Fibroblast of skin of scalp (primary cell): ENCODE measurements at places on chromosomes 7 and 10.

- peak; percentile 40 for DNase-seq
Observed at GRCh38 chr10:60718886-60719285, 59.4 kb upstream of the CDK1 start.

GRCh38 chr7:41027428-41028115, 675.3 kb downstream of the INHBA start:
- DNase-seq = peak; percentile 99

- DNase-seq = no peak
Observed at GRCh38 chr10:110358278-110358677, 53.6 kb upstream of the SMNDC1 start.

GRCh38 chr10:73060738-73061635, 35.7 kb downstream of the P4HA1 start:
- DNase-seq = peak; percentile 16

- DNase-seq = peak; percentile 57
Observed at GRCh38 chr10:9209105-9209798, 1154.8 kb downstream of the GATA3 start.

GRCh38 chr10:111098679-111099437, 22.0 kb downstream of the ADRA2A start:
- no peak for DNase-seq

- DNase-seq = no peak
Observed at GRCh38 chr10:71042216-71042615, 153.9 kb upstream of the PCBD1 start.

DNA sequence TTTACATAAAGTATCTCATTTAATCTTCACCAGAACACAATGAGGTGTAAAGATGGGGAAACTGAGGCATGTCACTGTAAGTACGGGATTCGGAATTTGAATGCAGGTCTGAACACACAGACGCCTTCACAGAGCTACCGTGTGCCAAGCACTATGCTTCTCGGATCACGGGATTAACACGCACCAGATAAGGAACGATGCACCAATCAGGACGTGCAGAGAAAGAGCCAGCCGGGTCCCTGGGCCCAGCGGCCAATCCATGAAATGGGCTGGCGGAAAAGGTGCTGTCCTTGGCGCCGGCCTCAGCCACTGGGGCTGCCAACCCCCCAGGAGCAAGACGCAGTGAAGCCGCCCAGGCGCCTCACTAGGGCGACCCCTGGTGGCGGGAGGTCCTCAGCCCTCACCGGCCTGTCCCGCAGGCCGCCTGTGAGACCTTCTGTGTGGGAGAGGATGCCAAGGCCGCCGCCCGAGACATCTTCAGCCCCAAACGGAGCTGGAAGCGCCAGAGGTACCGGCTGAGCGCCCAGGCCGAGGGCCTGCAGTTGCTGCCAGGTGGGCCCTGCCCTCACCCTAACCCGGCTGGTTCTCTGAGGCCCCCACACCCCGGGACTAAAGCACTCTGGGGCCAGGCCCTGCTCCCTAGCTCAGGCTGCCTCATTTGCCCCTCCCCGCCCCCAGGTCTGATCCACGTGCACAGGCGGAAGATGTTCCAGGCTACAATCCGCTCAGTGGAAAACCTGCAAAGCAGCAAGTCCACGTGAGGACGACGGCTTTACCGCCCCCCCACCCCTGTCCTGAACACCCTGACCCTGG, 15.6 kb downstream of the ATG9B start:
- peak; percentile 46 for DNase-seq

DNA sequence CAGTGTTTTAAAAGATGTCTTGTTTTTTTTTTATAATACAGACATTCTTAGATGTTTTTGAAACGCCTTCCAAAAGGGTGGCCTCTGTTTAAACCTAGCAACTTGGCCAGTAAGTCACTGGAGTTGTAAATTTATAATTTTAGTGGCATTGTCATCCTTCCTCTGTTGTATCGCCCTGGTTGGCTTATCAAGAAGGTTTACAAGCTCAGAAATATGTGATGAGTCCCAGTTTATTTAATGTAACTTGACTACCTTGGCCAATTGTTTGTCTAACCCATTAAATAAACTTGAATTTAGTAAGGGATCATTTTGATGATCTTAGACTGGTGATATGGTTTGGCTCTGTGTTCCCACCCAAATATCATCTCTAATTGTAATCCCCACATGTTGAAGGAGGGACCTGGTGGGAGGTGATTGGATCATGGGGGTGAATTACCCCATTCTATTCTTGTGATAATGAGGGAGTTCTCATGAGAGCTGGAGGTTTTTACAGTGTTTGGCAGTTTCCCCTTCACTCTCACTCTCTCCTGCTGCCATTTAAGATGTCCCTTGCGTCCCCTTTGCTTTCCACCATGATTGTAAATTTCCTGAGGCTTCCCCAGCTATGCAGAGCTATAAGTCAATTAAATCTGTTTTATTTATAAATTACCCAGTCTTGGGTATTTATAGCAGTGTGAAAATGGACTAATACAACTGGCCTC, 13.4 kb upstream of the NT5C3A start:
- no peak for DNase-seq

- no peak for DNase-seq
Observed at GRCh38 chr7:116401711-116402110, 97.8 kb upstream of the CAV2 start.

- no peak for DNase-seq
Observed at GRCh38 chr10:78950656-78951587, 117.8 kb upstream of the ZMIZ1 start.

- peak; percentile 11 for DNase-seq
Observed at GRCh38 chr10:101967713-101968112, 88.3 kb downstream of the ARMH3 start.

DNA sequence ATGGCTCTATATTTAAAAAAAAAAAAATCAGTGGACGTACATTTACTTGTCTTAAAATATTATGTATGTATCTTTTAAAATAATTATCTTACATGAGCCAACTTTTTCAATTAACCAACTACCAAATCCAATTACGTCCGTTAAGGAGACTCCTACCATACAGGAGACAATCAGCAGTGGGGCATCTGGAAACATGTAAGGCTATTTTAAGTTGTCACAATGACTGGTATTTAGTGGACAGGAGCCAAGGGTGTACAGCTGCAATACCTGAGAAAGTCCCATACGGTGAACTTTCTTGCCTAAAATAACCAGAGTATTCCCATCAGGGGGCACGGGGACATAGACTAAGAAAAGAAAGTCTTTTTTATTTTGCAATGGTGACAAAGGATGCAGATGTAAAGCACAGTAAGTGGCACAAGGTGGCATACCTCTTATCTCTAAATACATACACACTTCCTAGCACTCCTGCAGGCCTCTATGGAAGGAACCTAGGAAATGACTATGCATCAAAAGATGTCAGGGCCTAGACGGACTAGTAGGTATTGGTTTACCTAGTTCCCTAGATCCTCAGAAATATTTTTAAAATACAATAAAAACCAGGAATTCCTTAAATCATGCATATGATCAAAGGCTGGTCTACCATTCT, 16.0 kb upstream of the TLL2 start:
- no peak for DNase-seq

DNA sequence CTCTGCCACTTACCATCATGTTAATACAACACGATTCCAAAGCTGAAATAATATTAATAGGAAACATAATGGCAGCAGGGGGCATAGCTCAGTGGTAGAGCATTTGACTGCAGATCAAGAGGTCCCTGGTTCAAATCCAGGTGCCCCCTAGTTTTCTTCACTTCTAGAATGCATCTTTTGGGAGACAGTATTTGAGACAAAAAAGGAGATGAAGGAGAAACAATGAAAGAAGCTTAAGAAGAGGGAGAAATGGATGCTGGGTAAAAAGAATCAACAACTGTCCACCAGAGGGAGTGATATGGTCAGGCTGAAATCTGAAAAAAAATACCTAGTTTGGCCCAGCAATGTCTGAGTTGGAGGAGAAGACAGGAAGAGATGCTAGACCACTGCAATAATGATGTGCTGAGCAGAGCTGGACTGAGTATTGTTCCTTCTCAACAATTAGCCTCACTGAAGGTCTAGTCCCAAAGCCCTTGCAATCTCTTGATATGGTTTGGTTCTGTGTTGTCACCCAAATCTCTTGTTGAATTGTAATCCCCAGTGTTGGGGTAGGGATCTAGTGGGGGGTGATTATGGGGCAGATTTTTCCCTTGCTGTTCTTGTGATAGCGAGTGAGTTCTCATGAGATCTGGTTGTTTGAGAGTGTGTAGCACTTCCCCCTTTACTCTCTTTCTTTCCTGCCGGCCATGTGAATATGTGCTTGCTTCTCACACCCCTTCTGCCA, 48.3 kb downstream of the ZNF783 start:
- peak; percentile 83 for DNase-seq

DNA sequence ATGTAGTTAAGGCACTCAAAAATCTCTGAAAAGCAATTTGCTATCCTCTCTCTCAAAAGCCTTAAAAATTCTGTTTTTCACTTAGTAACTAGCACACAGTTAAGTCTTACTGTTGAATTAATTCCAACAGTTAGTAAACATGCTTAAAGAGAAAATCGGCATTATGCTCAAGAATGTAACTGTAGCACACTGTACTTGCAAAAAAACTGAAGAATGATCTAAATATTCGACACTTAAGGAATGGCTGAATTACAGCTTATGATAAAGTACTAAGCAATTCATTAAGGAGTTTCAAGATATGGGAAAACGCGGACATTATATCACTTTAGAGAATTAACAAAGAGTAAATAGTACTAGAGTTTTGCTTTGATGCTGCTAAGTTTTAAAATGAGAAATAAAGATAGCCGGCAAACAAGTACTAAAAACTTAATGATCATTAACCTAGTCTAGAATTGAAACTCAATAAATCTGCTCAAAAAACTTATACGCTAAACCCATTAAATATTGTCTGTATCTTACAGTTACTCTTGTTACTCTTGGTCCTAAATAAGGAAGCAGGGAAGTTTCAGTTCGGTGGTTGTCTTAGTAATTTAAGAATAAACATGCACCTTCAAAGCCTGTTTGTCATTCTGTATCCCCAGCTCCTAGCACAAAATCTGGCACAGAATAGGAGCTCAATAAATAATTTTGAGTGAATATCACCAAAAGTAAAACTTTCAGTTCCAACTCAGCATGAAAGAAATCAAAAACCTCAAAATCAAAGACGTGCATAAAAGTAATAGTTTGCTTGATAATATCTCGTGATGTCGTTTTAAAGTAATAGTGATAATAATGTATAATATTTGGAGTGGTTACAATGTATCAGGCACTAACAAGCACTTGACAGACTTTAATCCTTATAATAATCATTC, 1.2 kb downstream of the TRDMT1 start:
- no peak for DNase-seq

GRCh38 chr10:15236340-15236739, 67.8 kb upstream of the NMT2 start:
- DNase-seq = no peak

- DNase-seq = peak; percentile 90
Observed at GRCh38 chr10:4807761-4808507, 18.1 kb upstream of the AKR1E2 start.

DNA sequence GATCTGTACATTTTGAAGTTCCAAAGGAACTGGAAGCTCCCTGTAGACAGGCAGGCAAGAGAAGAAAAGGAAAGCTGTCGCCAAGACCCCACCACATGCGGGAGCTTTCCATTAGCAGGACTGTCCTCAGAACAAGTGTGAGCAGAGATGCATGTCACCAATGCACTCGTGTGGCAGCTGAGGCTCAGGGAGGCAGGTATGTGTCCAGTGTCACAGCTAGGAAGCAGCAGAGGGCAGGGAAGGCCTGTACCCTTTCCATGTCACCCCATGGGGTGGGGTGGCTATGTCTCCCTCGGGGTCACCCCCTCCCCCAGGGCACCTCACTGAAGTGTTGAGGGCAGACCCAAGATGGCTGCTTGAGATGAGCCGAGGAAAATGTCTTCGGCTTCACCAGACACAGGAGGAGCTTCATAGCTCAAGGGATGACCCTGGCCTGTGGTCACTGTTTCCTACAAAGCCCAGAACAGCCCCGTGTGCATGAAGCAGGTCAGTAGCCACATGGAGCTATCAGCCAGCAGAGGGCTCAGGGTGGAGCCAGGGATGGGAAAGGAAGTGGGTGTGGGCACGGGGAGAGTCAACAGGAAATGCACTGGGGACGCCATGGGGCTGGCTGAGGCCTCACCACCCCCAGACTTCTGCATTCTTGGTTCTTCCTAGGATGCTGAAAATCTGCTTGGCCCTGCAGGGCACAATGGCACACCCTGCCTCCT, 96.6 kb downstream of the FAM53B start:
- DNase-seq = peak; percentile 35

DNA sequence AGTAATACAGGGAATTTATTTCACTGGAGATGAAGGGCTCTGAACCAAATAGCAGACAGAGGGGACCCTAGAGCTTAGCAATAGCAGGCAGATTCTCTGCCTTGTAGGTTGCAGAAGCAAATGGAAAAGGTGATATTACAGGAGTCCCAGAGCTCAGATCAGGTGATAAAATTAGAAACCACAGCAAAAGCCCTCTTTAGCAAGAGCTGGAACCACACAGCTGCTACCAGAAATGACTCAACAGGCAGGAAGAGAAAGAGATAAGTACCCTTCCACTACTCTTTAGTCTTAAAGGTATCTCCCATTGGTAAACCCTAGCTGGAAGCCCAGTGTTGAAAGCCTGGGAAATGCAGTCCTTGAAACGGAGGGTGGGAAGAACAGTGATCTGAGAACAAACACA, 535.6 kb upstream of the GHITM start:
- DNase-seq = no peak

DNA sequence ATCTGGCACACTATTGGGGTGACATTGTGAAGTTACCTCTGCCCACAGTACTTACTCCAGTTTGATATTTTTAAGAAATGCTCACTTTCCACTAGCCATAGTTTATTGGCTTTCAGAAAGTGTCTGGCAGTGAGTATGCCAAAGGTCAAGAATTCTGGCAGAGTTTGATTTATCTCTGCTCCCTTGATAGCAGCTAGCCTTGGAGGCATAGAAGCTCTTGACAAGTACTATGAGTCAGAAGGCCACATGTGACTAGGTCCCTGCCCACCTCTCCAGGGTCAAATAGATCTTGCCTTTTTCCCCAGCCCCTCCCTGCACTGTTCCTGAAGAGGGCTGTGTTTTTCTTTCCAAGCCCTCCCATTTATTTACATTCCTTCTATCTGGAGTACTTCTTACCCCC, 202.2 kb downstream of the AUTS2 start:
- peak; percentile 49 for DNase-seq

- DNase-seq = no peak
Observed at GRCh38 chr7:35263396-35263795, 9.5 kb upstream of the TBX20 start.

DNA sequence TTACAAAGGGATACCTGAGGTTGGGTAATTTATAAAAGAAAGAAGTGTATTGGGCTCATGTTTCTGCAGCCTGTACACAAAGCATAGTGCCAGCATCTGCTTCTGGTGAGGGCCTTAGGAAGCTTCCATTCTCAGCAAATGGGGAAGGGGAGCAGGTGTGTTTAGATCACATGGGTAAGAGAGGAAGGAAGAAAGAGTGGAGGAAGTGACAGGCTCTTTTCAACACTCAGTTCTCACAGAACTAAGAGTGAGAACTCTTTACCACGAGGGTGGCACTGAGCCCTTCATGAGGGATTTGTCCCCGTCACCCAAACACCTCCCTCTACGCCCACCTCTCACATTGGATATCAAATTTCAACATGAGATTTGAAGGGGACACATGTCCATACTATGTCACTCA, 506 bp upstream of the FAM170B start:
- no peak for DNase-seq
